ENCODE measurements at places on chromosomes 2 and 18.

GRCh38 chr2:153912798-153913396, 41.2 kb downstream of the GALNT13 start:
- no peak for DNase-seq

DNA sequence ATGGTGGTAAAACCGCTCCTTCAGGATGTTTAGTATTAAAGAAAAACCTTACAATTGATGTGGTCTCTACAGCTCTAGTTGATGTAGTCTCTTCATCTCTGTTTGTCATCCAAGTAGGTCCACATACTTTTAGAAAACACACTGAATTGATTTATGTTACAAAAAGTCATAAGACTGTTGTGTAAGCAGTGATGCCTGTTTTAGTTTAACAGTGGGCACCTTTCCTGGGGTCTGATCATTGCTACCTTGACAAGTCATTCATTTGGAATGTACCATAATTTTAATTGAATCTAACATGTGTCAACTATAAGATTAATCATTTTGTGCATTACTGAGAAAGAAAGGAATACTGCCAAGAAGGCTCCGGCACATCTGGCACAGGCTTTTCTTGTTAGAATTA, 34.3 kb downstream of the GIGYF2 start:
- no peak for DNase-seq

- DNase-seq = no peak
Observed at GRCh38 chr2:212842544-212843185, 304.1 kb upstream of the ERBB4 start.

- DNase-seq = no peak
Observed at GRCh38 chr2:237737196-237737865, 61.2 kb upstream of the RBM44 start.

GRCh38 chr2:98422449-98422848, 22.2 kb upstream of the INPP4A start:
- no peak for DNase-seq

GRCh38 chr2:27735263-27735904, 36.1 kb upstream of the MRPL33 start:
- peak; percentile 82 for DNase-seq

GRCh38 chr2:120559401-120559800, 176.3 kb upstream of the GLI2 start:
- DNase-seq = no peak

- no peak for DNase-seq
Observed at GRCh38 chr18:53686965-53687364, 537.5 kb downstream of the MBD2 start.

- no peak for DNase-seq
Observed at GRCh38 chr2:2007551-2008501, 263.5 kb upstream of the PXDN start.

DNA sequence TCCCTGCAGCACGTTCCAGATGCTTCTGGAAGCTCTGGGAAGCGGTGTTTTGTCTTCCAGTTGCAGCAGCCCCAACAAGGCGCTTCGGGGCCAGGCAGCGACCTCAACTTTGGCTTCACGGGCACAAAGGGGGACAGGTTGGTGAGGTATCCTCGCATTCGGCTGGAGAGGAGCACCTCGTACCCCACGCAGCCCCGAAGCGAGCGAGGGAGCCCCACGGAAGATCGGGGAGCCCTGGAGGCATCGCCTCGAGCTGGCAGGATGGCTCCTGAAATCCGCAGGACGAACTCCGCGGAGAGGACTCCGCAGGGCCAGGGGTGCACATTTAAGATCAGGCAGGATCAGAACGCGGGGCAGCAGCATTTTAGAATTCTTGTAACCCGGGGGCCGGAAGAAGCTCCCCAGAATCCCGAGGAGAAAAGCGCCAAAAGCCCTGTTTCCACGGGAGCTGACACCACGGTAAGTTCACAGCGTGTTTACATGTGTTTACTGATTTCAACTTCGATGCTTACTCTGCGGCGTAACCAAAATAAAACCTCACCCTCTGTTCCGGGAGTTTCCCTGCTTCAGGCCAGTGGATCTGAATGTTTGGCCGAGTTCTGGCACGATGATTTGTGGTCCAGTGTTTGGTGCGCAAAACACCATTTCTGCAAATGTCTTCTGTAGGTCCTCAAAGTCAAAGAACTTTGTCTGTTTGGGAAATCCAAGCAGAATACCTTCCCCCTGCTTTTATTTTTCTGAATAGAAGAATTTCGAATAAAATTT, 212.5 kb downstream of the NEDD4L start:
- DNase-seq = no peak

GRCh38 chr2:97708048-97708380, 5.4 kb upstream of the ZAP70 start:
- no peak for DNase-seq

- DNase-seq = no peak
Observed at GRCh38 chr18:5297597-5297996, 2.1 kb upstream of the ZBTB14 start.

GRCh38 chr18:56770873-56771272, 119.7 kb downstream of the WDR7 start:
- DNase-seq = no peak

GRCh38 chr18:46559946-46560670, 96.9 kb downstream of the LOXHD1 start:
- DNase-seq = no peak

- peak; percentile 47 for DNase-seq
Observed at GRCh38 chr2:224909885-224910573, 132.2 kb downstream of the DOCK10 start.

DNA sequence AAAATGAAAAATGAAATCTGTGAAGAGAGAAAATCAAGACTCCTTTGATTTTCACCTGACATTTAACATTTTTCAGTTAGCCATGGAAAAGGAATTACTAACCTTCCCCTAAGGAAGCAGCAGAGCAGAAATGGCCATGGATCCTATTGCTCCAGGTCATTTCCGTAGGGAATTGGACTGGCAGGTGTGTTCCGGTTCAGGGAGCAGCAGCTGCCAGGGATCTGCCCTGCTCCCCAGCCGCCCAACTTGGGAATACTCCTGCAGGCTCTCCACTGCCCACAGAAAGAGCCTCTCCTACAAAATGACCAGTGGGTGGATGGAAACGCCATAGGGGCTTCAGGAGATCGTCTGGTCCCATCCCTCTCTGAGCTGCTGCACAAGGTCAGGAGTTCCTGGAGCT, 86.0 kb upstream of the MAPK4 start:
- DNase-seq = no peak

GRCh38 chr18:54742120-54742519, 86.2 kb upstream of the RAB27B start:
- no peak for DNase-seq

GRCh38 chr2:56613254-56613653, 429.5 kb downstream of the CCDC85A start:
- DNase-seq = no peak

GRCh38 chr2:47357483-47357882, 45.5 kb upstream of the MSH2 start:
- DNase-seq = no peak

- no peak for DNase-seq
Observed at GRCh38 chr18:42242758-42243157, 287.7 kb downstream of the PIK3C3 start.

GRCh38 chr2:158091647-158092046, 10.0 kb upstream of the UPP2 start:
- no peak for DNase-seq

- no peak for DNase-seq
Observed at GRCh38 chr2:35526741-35527140, 828.8 kb upstream of the CRIM1 start.

DNA sequence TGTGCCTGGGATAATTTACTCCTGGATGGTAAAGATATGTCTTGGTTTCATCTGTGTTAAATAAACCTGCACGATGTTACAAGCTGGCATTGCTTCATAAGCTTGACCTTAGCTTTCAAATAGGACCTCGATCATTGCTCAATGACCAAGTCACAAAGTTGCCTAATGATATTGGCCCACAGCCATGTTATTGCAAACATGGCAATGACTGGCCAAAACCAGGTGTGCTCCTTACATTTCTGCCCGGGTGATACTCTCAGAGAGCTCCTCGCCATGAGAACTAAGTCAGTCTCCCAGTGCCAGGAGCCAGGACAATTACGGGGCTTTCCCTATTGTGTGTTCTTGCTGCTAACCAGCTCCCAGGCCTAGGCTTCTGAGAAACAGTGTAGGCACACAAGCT, 72.5 kb upstream of the CYP1B1 start:
- DNase-seq = no peak

- DNase-seq = no peak
Observed at GRCh38 chr2:62452701-62453454, 53.1 kb downstream of the TMEM17 start.

GRCh38 chr2:200640901-200641300, 55.1 kb downstream of the AOX1 start:
- no peak for DNase-seq

DNA sequence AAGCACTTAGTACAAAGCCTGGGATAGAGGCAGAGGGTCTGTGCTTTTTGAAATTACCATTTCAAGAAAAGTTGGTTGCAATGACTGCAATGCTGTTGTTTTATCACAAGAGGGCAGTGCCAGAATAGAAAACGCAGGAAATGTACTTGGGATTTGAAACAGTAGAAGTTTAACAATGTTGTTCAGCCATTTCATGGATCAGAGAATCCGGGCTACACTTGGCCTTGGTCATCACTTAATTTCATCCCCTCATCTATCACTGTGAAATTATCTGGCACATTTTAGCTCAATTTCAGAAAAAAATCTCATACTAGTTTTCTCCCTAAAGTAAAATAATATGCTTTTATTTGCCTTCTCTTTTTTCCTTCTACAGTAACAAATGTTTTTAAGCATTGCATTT, 70.8 kb downstream of the RAPGEF4 start:
- DNase-seq = peak; percentile 9

DNA sequence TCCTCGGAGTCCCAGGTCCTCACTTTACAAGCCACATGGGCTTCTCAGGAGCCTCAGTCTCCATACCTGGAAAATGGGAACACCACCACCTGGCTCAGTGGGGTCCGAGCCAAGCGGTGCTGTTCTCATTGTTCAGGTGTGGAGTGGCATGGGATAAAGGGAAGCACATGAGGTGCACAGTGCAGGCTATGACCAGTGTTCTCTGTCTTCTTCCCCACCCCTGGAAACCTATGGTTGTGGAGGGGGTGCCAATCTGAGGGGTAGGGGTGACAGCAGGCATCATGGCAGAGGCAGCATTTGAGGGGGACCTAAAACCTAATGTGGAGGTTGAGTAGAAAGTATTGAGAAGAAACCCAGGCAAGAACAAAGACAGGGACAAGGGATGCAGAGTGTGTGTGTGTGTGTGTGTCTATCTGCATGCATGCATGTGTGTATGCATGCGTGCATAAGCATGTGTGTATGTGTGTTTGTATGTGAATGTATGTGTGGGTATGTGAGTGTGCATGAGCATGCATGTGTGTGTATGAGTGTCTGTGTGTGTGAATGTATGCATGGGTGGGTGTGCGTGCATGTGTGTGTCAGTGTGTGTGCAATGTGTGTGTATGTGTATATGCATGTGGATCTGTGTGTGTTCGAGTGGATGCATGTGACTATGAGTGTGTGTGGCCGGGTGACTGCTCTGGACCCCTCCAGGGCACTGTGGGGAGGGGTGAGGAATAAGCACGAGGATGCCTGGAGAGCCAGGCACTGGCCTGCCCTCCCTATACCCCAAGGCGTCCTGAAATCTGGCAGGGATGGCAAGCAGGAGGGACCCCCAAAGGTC, 4.0 kb downstream of the KIF1A start:
- no peak for DNase-seq

GRCh38 chr18:76688724-76689472, 133.5 kb upstream of the ZNF236 start:
- DNase-seq = no peak

DNA sequence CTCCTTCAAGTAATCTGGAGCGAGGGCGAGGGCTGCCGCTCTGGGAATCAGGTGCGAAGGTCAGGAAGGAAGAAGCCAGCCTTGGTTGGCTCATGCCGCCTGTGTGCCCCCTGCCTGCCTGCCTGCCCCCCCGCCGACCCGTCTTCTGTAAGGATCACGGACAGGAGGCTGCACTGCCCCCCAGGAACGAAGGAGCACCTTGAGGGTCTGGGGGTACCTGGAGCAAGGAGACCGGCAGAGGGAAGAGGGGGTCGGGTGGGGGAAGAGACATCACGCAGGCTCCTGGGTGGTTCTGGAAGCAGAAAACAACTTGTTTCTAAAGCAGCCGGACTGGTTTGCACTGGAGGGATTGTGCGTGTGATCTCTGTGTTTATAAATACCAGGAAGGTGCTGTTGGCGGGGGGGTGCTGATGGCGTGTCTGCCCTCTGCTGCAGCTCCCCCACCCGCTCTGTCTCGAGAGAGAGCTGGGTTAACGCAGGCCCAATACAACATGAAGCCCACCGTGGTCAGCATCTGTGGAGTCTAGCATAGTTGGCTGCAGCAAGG, 1.7 kb downstream of the FOSL2 start:
- peak; percentile 39 for DNase-seq

DNA sequence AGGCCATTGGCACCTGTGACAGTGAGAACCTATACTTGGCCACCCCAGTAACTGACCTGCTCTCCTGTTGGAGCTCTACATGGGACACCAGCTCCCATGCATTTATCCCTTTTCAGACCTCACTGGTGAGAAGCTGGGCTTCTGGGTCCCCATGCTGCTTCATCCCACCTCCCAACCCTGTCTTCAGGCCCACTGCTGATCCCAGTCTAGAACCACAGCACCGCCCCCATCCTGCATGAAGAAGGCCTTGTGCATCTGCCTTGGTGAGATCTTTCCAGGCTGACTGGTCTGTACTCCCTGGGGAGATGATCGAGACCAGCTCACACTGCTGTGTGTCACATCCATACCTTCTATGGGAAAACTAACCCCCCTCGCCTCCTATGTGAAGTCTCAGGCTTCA, 22.7 kb downstream of the TTC32 start:
- DNase-seq = no peak

DNA sequence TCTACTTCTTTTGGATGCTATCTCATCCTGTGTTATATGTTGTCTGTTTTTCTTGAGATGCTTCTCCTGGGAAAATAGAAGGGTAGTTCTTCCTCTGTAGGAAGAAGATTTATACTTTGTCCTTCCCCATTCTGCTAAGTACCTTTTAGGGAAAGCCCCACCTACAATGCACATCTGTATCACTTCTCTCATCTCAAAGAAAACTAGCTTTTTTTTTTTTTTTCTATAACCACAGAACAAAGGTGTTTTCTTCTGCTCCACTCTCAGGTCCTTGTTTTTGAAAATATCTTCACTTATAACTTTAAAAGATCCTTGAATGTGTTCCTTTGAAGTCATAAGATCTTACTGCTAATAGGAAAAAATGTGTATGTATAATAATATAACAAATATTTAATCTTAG, 30.8 kb downstream of the CCDC150 start:
- DNase-seq = no peak

DNA sequence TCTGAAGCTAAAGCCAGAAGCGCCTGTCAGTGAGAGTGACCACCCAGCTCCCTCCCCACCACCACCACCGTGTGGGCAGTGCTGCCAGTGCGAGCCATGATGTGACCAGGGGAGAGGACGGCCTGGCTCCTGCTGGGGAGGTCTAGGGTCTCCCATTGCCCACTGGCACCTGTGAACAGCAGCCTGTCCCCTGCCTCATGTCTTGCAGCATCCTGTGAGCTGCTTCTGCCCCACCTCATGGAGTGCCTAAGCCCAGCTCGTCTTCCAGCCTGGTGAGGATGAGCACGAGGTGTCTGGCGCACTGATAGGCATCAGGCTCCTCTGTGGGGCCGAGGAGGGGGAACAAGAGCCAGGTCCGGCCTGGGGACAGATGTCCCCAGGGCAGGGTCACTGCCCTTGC, 61.4 kb downstream of the FAM168B start:
- no peak for DNase-seq
